ENCODE measurements at places on chromosomes 3 and 15. TPM values are rescaled to one million over a fixed set of nuclear protein-coding genes. Genes with fewer than 3 reads are reported as not detected.

- H3K27ac ChIP-seq, result no peak overlapping the region
- peaks cover 9% of the 10 kb centered on the region for H3K4me1 ChIP-seq
- no peaks in the 10 kb centered on the region for H3K27me3 ChIP-seq
- no peaks in the 10 kb centered on the region for H3K36me3 ChIP-seq
- H3K4me3 ChIP-seq, result no peak overlapping the region
These were observed 5.6 kb downstream of the SERPINI1 start for GRCh38 chr3:167740961-167741587.

DNA sequence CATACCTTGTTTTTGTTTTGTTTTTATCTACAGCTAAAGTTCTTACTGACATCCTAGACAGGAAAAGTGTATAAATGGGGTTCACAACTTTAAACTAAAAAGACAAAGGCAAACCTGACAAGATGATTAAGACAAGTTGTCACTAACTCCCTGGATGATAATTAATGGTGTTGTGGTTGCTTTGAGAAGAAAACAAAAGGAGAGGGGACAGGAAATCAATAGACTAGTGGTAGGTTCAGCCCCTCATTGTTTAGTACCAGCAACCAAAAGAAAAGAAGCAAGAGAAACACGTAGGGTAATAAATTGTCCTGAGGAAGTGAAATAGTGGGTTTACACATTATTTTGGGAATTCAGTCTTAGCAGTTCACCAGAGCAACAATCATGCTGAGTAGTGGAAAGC lies 78.8 kb downstream of the BFSP2 start:
- H3K4me3 ChIP-seq, result no peak overlapping the region
- H3K27ac ChIP-seq, result no peak overlapping the region
- H3K4me1 ChIP-seq, result peaks cover 15% of the 10 kb centered on the region
- H3K27me3 ChIP-seq, result no peaks in the 10 kb centered on the region
- no peaks in the 10 kb centered on the region for H3K36me3 ChIP-seq

DNA sequence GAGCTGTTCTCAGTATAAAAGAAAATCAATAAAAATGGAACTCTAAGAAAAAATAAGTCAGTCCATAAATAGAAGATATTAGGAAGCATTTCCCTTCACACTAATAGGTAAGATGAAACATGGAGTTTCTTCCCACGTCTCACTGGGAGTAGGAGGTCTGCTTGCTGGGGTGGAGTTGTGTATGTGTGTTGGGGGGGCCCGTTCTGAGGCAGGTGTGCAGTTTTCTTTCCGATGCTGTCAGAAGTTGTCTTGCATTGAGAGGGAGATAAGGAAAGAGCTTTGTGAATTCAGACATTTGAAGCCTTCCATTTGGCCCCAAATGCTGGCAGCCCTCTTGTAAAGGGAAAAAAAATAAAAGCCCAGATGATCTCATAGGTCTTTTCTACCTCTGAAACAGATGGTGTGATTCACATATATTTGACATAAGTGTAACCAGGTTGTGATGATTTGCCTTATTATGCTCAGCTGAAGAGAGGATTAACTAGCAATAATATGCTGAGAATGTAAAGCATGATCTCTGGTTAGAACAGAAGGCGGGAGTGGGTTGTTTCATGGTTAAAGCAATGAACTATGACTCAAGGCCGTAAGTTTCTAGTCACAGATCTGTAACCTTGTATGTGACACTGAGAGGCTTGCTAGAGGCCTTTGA lies 8.8 kb downstream of the RASGRP1 start:
- no peaks in the 10 kb centered on the region for H3K36me3 ChIP-seq
- no peak for DNase-seq
- H3K27ac ChIP-seq, result no peak overlapping the region
- H3K27me3 ChIP-seq, result no peaks in the 10 kb centered on the region
- H3K4me1 ChIP-seq, result peaks cover 10% of the 10 kb centered on the region

TP53BP1 gene
- 48.6 TPM for total RNA-seq

- no peaks in the 10 kb centered on the region for H3K36me3 ChIP-seq
- no peak overlapping the region for H3K4me3 ChIP-seq
- no peak overlapping the region for H3K27ac ChIP-seq
- no peaks in the 10 kb centered on the region for H3K4me1 ChIP-seq
- no peak for DNase-seq
These were observed 36.0 kb upstream of the CORO2B start for GRCh38 chr15:68542771-68543164.

DNA sequence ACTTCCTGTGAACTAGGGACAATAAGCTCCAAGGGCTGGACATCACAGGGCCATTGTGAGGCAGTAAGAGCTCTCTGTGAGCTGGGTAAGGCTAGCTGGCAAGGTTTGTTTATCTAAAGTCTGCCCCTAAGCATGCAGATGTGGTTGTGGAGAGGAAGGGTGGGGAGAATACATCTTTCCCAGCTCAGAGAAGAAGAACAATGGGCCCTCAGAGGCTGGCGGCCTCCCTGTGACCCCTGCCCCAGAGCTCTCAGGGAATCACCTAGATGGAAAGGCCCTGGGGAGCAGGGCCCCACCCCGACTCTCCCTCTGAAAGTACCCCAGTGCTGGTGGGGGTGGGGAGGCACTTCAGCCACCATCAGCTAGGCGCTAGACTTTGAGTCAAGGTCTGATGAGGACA lies 4.3 kb upstream of the AP3B2 start:
- no peak for DNase-seq
- H3K4me3 ChIP-seq, result no peak overlapping the region
- peaks cover 9% of the 10 kb centered on the region for H3K27me3 ChIP-seq
- H3K36me3 ChIP-seq, result no peaks in the 10 kb centered on the region
- peaks cover 6% of the 10 kb centered on the region for H3K4me1 ChIP-seq

REC114 gene
- not detected for total RNA-seq

DNA sequence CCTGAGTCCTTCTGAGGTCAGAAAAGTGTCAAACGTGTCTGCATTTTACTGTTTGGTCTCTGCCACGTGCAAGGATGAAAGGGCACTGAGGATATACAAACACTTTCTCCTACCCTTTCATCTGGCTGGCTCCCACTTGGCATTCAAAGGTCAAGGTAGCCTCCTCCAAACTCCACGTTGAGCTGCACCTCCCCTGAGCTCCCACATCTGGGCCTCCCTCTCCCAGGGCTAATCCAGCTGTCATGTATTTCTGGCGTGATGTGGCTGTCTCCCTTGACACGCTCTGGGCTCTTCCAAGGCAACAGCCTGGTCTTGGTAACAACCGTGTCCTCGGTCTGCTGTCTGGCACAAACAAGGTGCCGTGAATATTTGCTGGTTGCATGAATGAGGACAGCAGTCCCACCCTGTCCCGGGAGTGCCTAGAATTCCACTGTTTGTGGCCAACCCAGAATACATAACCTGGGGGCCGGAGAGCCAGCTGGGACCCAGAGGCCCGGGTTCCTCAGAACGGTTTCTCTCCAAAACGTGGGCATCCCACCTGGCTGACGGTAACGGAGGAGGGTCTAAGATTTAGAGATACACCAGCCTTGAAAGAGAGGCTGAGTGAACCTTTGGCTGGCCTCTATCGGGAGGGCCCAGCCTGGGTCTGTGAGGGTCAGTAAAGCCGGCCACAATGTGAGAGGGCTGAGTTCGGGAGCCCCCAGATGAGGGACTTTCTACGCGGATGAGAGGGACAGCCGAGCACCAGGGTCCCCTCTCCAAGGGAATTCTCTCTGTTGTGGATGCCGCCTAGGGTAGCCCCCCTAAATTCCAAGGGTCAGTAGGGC lies 767 bp downstream of the GLT8D1 start:
- no peak overlapping the region for H3K27ac ChIP-seq
- H3K4me1 ChIP-seq, result peaks cover 10% of the 10 kb centered on the region
- peak overlapping the region; percentile 99 for H3K4me3 ChIP-seq
- peaks cover 14% of the 10 kb centered on the region for H3K36me3 ChIP-seq
- peak; percentile 17 for DNase-seq

DNA sequence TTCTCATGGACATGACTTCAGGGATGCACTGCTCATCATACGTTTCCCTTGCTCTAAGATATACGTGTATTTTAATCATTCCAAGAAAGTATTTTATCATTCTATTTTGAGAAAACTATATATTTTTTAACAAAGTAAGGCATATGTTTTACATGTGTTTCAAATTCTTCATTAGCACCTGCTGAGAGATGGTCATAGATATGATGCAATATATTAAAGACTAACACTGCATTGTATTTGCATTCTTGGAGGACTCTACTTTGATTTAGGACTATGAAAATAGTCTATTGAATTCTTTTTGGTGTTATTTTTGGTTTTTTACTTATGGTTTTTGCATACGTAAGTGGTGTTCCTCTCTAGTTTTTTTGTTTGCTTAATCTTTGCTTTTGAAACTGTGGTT lies 54.2 kb upstream of the MTMR10 start:
- no peak for DNase-seq
- no peaks in the 10 kb centered on the region for H3K36me3 ChIP-seq
- 0 out of 2 replicates have a peak, but pooled peaks cover 4% of the 10 kb centered on the region for H3K4me1 ChIP-seq

Measured in GM23338 (cell line).